Stimulated activated CD8-positive, alpha-beta memory T cell treated with anti-CD3 and anti-CD28 coated beads, Interleukin-4, amount 100 ng/mL, for 4 hours (primary cell): ENCODE measurements at places on chromosomes 2 and 18.

DNA sequence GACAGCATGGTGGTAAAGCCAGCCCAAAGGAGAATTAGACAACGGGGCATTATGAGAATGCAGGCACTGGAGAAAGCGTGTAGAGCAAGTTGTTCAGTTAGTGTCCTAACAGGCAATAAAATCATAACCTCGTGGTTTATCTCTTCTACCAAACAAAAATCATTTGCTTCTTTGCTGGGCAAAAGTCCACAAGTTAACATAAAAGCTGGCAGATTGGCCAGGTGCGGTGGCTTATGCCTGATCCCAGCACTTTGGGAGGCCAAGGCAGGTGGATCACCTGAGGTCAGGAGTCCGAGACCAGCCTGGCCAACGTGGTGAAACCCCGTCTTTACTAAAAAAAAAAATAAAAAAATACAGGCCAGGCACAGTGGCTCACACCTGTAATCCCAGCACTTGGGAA, 364.1 kb downstream of the SETBP1 start:
- no peak for DNase-seq

DNA sequence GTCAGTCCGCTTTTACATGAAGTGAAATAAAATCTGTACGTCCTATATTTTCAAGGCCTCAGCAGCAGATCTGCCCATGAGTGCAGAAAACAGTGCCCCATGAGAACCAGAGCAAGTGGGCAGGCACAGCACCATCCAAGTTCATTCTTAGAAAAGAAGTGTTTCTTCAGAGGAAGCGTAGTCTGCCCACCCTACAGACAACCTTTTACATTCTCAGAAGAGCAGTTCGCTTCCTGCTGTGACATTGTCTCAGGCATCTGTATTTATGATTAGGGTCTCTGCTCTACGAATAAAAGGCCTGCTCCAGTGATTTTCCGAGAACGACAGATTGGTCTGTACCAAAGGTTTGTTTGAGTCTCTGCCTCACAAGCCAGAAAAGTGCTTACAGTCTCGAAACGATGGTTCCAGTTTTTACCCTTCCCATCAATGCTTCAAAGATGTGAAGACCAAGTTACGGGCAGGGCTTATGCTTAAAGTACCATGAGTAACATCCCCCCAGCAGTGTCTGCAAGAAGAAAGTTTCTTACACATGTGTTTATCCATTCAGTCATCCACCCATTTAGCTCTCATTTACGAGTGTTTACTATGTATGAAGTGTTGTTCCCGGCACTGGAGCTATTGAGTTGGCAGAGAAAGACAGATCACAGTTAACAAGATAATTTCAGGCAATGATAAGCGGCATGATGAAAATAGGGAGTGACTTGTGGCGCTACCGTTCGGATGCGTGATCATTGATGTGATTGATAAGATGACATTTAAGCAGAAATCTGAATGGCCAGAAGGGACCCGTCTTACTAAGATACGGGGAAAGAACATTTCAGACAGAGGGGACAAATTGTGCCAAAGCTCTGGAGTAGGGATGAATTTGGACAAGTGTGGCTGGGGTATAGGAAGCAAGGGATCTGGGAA, 31.4 kb upstream of the CTLA4 start:
- DNase-seq, result no peak

- DNase-seq, result no peak
Measured at GRCh38 chr2:11907190-11907589, 160.8 kb downstream of the LPIN1 start.

DNA sequence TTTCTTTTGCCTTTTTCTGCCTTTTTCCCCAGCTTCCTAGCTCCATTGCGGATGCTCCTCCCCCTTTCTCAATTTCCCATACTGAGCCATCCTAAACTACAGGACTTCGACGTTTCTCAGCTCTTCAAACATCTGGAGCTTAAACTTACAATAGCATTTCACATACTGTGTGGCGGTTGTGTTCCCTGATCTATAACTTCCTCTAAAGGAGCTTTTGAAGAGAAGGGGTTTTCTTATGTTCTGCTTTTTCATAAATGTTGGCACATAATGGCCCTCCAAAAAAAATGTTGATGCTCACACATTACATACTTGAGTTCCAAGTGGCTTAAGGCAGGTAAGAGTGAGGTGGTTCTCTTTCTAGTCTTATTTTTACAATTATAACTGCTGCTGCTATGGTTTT, 87.4 kb downstream of the RNF144A start:
- no peak for DNase-seq

DNA sequence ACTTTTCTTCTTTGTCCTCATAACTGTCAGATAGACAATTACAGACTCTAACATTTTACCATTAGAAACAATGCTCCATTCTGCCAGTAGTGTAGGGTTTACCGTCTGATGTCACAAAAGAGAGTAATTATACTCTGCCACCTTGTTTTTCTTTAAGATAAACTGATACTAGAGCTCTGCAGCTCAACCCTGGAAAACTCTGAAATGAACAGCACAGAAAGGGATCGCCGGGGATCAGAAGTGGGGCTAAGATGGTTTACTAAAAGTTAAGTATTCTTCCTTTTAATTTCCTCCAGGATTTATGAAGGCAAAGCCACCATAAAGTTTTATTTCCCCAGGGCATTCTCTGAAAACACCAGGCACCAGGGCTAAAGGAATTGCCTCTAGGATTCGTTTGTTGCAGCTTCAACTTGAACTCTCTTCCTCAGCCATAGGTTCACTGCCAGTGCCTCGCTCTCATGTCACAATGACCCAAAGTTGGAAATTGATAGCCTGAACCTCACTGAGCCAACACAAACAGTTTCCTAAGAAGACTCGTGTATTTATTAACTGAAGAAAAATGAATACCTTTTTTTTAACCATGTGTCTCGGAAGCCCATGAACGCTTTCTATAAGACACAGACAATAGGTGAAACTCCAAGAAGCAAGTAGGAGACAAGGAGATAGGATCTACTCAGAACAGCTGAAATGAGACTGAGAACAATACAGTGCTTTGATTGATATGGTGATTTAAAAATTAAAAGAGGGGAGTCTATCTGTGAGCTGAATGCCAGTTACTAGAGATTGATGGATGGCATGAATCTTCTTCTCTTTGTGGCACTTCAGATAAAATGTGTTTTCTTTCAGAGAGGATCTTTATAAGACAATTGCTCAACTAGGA, 121.5 kb upstream of the SPATS2L start:
- DNase-seq, result no peak

DNA sequence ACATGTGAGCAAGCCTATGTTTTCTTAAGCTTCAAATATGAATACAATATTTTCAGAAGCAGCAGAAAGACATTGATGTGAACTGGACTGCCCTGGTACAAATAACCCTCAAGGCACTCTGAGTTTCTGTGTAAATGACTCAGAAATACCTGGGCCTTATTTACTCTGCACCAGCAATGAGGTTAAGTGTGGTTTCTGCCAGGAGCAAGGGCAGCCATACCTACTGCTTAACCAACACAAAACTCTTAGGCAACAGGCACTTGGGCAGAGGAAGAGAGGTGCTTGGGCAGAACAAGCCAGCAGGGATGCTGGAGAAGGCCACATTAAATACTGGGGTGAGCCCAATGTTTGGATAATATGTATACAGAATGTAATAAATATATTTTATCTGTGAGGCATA, 29.4 kb upstream of the ARL5A start:
- no peak for DNase-seq

DNA sequence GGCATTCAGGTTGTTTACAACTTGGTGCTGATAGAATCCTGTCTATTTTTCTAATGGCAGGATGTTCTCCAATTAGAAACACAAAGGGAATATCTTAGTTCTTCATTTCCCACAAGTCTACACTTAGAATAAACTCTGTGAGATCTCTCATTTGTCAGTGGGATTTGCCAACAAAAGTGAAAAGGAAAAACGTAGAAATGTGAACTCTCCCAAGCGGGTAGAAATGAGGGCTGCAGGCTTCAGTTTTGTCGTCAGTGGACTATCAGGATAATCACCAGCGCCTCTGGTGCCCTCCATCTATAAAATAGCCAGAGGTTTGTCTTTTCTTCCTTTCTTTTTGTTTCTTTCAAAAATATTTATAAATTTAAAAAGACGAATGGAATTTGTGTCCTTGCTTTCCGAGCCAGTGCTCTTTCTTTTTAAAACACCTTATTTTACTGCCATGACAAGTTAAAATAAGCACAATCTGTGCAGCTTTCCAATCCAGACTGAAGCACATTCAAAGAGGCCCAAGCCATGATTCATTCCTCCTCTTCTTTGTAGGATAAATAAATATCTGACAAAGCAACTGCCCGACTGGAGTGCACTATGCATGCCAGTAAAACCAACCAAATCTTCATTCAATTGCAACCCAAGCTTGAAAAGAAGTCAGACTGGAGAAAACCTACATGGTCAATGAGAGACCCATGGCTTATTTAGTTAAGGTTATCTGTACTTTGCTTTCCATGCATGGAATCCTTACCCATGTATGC, 185.8 kb downstream of the ANKRD44 start:
- DNase-seq, result no peak

- no peak for DNase-seq
Measured at GRCh38 chr2:170923799-170924198, 5.3 kb upstream of the GORASP2 start.

DNA sequence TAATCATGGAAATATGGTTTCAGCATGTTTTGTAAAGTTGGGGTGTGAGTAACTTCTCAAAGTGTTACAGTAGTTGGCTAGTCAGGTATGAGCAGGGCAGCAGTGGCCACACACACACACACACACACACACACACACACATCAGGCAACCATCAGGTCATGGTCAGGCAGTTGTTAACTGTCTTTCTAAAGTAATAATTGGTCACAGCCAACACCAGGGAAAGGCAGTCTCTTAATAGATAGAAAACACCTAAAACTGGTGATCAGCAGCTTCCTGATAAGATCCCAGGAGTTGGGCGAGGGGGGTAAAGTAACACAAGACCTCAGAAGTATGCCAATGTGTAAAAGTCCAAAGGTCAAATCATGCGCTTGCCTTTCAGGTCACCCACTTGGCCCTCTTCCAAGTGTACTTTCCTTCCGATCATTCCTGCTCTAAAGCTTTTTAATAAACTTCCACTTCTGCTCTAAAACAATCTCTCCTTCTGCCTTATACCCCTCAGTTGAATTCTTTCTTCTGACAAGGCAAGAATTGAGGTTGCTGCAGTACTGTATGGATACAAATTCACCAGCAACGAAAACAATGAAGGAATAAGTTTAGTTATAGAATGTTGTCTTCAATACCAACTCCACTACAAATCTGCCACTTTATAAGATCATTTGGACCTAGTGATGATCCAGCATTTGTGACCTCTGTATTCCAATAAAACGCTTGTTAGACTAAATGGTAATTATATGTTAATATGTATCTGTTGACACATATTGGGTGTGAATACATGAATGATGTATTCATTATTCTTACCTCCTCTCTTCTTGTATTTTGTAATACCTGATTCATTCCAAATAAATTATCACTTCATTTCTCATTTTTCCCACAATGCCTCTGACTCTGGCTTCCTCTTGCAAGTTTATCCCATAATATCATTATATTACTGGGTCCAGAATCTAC, 254.3 kb downstream of the METTL4 start:
- DNase-seq, result no peak

DNA sequence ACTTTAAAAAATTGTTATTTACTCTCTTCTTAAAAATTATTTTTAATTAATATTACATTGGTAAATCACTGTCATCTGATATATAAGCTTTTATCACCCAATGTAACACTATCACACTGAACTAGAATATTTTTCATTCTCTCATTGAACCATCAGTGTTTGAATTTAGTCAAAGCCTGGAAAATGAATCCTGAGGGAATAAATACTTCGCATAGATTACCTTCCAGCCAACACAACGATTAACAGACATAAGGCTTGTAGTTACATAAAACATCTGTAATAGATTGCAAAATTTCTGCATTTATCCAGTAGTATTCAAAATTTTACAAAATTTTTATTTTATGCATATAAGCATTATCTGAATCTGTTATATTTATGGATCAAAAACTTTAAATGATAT, 314.9 kb downstream of the ERBB4 start:
- DNase-seq, result no peak
